NCI-H1092 treated with DMSO at 0.1 percent for 48 hours (cell line): ENCODE measurements at places on chromosomes 5 and 9.

DNA sequence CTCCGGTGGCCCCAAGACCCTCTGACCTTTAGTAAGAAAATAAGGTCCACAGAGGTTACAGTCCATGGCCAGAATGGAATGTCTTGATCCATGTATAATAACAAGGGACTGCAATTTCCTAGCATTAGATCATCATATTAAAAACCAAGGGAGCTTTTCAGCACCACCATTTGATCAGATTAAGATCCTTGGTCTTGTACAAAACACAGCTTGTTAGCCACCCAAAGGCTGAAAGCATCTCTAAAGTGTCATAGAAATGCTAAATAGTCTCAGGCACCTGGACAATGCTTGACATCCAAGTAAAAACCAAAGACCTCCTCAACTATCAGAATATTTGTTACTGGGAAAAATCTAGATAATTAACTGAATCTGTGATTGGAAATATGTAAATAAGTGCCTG is 50.3 kb upstream of the VPS13A start:
- no peak for DNase-seq

- no peak for DNase-seq
Observed at GRCh38 chr5:116237917-116238500, 153.2 kb downstream of the COMMD10 start.

- DNase-seq, result no peak
Observed at GRCh38 chr5:156552855-156553358, 225.9 kb downstream of the SGCD start.

DNA sequence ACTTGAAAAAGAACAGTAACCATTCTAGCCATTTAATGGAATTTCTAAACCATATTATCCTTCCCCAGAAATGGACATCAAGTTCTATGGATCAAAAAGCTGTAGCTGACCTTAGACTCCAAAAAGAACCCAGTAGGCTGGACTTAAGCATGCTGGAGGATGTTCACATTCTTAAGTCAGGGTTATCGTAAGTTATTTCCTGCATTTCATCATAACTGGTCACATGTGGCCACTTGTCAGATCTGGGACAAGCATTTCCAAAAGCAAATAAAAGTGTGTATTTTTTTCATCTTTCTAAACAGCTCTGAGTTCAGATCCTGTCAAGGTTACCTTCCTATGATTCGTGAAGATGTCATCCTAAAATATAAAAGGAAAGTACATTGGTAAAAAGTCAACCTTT is 274.5 kb upstream of the PTGER4 start:
- DNase-seq, result no peak

DNA sequence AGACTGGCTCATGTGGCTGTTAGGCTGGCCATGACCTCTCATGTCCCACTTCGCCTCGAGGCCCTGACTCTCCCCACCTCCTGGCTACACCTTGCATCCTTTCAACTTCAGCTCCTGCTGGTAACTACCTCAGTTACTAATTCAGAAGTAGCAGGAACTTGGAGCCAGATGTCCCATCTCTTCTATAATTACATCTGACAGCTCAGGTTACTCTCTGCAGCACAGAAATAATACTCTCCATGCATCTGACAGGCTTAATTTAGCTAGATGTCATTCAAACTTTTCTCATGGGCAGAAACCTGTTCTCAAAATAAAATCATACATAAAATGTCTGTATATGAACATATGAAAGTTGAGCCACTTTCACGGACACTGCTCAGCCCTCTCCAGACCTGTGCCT is 92.2 kb upstream of the IL33 start:
- no peak for DNase-seq

- DNase-seq, result no peak
Observed at GRCh38 chr5:65356274-65356673, 125.4 kb downstream of the ADAMTS6 start.
